ENCODE measurements at places on chromosomes 2 and 18.

DNA sequence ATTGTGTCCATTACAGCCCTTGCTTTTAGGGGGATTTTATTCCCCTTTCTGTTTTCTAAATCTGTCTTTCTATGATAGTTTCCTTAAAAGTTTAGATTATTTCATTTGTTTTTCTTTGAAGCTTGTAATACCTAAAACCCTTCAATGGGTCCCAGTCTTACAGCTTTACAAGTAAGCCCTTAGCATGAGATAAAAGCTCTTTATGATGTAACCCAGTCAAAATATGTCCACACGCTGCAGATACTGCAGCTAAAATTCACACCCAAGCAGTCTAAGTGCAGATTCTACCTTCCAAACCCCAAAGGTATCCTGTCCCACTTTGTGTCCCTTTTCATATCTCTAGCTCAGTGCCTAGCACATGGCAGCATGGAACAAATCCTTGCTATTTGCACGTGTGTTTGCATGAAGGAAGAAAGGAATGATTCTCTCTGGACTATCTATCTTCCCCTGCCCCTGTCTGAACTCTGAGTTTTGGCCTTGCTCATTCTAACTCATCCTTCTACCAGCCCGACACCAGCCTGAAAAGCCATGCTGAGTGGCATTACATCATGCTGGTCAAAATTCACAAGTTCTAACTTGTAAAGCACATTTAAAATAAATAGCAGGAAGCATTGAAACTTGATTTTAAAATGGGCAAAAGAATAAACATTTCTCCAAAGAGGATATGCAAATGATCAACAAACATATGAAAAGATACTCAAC, 623.2 kb downstream of the IRS1 start:
- no peak for DNase-seq

DNA sequence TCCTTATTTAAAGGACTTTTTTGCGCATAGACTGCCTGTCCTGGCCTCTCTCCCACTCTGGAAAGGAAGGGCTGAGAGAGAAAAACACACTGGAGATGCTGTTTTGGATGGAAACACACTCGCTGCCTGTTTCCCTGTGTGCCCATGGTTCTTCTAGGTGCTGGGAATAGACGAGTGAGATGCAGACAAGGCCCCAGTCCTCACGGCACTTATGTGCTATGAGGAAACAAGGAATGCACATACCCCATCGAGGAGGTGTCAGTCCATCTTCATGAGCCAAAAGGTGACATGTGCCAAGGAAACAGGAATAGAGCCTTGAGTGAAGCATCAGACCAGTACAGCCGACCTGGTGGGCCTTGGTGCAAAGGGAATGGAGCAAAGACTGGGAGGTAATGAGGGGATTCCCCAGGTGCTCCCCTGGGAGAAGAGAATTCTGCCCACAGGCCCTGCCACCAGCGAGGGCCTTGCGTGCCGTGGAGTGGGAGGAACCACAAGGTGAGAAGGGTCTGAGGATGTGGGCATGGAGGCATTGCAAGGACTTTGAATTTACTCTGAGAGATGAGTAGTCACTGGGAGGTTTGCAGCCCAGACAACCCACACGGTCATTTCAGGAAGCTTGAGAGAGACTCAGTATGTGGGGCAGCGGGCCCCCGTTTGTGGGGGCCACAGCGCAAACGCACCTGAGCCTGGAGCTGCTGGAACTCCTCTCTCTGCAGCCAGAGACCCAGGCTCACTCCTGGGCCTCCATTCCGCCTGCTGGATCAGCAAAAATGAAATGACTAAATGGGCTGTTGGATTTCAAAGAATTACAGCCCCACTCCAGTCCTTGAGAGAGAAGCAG, 197.5 kb upstream of the COPS8 start:
- no peak for DNase-seq

DNA sequence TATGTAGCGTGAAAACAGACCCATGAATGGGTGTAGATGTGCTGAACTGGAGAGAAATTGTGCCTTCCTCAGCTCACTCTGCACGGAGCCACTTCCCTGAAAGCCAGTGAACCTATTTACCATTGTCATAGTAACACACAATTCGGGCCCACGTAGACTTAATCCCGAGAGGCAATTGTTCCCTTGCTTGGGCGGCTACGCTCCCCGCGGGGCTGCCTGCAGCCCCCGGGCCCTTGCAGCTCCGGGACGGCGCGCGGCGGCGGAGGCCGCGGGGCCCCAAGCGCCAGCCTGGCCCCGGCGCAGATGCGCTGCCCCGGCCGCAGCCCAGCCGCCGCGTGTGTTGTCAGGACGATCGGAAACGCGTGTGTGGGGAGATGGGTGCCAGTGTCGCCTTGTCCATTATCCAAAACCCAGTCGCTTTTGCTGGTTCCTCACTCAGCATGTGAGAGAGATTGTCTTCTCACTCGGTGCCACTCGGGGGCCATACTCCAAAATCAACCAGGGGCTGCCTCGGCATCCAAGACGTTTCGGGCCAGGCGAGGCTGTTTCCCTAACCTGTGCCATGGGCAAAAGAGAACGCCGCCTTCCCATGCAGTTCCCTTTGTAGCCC, 17.9 kb upstream of the LRRTM1 start:
- no peak for DNase-seq

DNA sequence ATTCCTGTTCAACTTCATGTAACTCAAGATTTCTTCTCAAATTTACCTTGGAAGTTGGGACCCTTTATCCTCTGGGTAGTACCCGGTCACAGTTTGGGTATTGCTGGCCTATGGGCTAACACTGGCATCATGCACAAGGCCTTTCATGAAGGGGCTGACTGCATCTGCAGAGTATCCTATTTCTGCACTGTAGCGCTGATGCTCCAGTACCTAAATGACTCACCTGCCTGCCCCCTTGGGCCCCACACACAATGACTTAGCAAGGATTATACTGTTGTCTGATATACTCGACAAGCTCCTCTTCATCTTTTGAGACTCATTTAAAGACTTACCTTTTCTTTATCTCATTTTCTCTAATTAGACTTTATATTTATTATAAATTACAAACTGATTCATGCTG, 39.9 kb downstream of the DNAH6 start:
- no peak for DNase-seq

GRCh38 chr18:28682912-28683311, 506.0 kb upstream of the CDH2 start:
- no peak for DNase-seq

- no peak for DNase-seq
Observed at GRCh38 chr2:241025639-241026038, 27.2 kb downstream of the SNED1 start.

GRCh38 chr2:66334237-66335029, 100.5 kb upstream of the MEIS1 start:
- peak; percentile 66 for DNase-seq

DNA sequence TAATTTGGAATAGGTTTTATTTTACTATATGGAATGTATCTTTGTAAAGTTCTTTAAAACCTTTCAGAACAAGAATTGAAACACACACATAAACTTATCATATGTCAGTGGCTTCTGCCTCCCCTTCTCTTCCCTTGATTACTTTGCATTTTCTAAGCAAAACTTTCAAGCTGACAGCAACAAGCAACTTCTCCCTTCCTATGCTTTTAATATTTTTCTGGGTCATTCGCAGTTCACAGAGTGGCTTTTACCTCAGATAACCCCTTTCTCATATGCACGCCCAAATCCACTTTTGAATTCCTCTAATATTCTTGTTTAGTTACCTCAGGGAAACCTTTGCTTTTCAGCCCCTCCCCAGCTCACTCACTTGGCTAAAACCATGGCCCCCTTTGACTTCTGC, 36.7 kb upstream of the CDC42EP3 start:
- no peak for DNase-seq

DNA sequence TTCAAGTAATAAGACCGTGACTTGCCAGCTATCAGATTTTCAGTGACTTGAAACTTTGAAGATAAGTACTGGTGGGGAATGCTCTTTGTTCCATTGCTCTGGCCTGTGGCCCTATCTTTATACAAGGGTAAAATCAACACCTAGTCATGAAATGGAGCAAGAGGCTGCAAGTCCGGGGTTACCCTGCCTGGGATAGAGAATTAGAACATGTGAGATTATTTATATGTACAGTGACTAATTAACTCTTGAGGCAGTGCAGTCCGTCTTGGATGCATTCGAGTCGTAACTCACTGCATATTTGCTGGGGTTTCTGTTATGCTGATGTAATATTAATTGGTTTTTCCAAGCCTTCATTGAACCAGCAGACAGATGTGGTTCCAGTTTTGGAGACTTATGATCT, 105.8 kb upstream of the LYPD6 start:
- DNase-seq = no peak

DNA sequence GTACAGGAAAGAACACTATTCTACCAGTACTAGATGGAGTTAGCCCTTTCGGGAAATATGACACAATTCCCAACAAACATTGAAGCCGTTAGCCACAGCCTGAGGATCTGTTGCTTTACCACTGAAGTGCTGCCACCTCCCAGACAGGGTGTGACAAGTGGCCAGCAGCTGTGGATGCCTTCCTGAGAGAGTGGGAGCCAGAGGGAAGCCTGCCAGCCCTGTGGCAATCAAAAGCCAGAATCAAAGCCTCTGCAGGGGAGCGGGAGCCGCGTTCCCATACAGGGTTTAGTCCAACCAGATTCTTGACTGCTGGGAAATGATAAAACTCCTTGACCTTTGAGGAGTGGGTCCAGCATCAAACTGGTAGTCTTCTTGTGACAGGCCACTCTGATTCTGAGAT, 38.0 kb downstream of the SLC4A1AP start:
- DNase-seq = peak; percentile 19

- peak; percentile 26 for DNase-seq
Observed at GRCh38 chr2:127049927-127050802, 56.8 kb downstream of the BIN1 start.

GRCh38 chr2:830419-831224, 120.0 kb upstream of the SNTG2 start:
- DNase-seq = no peak

GRCh38 chr2:159613651-159614285, 2.6 kb downstream of the BAZ2B start:
- peak; percentile 38 for DNase-seq

GRCh38 chr18:49214706-49215105, 245.7 kb downstream of the DYM start:
- DNase-seq = no peak

GRCh38 chr18:25047983-25048382, 304.0 kb downstream of the ZNF521 start:
- no peak for DNase-seq

DNA sequence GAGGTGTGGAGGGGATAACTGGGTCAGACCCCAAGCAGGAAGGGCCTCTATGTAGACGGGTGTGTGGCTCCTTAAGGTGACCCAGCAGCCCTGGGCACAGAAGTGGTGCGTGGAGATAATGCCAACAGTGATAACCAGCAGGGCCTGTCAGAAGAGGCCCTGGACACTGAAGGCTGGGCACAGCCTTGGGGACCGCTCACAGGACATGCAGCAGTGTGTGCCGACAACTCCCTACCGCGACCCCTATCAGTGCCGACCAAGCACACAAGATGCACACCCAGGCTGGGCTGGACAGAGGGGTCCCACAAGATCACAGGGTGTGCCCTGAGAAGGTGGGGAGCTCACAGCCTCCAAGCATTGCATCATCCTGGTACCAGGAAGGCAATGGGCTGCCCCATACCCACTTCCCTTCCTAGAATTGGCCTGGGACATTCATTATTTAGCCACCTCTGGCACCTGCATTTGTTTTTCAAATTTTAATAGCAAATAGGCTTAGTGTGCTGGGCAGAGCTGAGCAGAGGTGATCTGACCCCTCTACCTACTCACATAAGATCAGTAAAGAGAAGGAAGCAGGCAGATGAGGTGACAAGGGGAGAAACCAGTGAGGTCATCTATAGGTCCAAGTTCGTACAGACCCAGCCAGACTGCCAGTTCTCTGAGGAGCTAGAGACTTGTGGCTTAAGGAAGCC, 55.2 kb downstream of the BCL11A start:
- no peak for DNase-seq

DNA sequence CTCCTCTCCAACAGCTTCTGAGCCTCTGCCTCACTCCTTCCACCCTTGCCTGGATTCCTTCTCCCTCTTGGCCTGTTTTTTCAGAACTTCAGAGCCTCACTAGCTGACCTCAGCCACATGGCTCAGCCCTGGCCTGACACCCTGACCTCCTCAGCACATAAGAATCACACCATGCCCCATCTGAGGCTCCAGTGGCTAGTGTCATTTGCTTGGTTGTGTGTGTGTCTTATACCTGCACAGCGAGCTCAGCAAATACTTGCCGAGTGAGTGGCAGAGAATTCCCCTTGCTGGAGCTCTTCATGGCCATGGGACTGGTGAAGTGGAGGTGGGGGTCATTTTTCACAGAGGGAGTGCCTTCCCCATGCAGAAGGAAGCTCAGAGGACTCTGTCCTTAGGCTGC, 70.2 kb downstream of the CELF4 start:
- no peak for DNase-seq

DNA sequence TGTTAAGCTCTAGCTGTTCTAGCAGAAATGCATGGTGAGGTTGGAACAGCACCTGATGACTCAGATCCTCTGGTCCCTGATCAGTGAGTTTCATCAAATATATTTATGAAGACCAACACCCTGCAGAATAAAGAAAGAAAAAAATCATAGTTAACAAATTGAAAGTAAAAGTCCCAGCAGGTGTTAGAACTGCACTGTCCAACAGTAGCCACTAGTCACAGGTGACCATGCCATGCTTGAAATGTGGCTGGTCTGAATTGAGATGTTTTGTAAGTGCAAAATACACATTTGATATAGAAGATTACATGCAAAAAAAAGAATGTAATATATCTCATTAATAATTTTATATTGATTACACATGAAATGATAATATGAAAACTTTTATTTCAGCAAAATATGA, 1010.7 kb upstream of the ZEB2 start:
- no peak for DNase-seq

DNA sequence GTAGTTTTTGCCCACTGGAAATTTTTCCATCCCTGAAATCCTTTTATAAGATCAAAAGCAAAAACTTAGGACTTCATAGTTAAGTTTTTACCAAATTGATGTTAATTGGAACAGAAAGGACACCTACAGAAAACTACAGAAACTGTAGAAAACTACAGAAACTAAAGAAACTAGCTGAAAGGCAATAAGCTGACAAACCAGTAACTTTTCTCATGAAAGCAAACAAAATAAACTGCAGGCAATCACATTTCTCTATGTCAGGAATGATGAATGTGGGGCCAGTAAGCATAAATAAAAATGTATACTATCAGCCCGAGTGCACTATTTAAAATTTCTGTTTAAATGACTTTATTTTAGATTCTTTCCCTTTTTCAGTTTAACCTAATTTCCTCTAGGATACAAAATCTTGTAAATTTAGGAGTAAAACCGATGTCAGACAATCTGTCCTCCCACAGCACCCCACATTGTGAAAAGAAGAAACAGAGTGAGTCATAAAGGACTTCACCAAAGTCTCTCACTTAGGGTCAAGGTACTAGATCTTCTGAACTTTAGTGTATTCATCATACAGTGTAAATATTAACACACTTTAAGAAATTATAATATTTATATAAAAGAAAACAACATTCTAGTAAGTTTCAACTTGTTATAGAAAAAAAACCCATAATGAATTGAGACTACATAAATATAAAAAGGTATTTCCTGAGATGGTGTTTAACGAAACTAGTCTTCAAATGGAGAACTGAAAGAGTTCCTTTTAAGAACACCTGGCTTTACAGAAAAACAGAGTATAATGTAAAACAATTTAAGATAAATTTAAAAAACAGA, 46.6 kb downstream of the USP40 start:
- DNase-seq = no peak

GRCh38 chr2:179447839-179448447, 183.3 kb upstream of the SESTD1 start:
- no peak for DNase-seq

Data from COR-L47 (cell line).